ENCODE measurements at places on chromosomes 13 and 19. TPM values are rescaled to one million over a fixed set of nuclear protein-coding genes. Genes with fewer than 3 reads are reported as not detected.

RPL18 gene
- polyA plus RNA-seq: 1,161 TPM

- DNase-seq: no peak
Observed at GRCh38 chr19:18494267-18494607, 27.6 kb downstream of the ELL start.

GRCh38 chr13:31528758-31529157 is 210.6 kb upstream of the RXFP2 start:
- DNase-seq: no peak

MISP3 gene
- polyA plus RNA-seq: 3.7 TPM

DNA sequence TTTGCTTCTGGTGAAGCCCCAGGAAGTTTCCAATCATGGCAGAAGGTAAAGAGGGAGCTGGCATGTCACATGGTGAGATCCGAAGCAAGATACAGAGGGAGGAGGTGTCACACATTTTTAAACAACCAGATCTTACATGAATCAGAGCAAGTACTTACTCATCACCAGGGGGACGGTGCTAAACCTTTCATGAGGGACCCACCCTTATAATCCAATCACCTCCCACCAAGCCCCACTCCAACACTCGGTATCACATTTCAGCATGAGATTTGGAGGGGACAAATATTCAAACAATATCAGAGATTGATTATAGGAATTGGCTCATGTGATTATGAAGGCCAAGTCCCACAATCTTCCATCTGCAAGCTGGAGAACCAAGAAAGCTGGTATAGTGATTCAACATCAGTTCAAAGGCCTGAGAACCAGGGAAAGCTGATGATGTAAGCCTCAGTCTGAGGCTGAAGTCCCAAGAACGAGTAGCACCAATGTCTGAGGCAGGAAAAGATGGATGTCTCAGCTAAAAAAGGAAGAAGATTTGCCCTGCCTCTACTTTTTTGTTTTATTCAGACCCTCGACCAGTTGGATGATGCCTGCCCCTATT is 58.6 kb upstream of the WDFY2 start:
- no peak for DNase-seq

- no peak for DNase-seq
Observed at GRCh38 chr13:97214921-97215320, 7.2 kb upstream of the MBNL2 start.

GRCh38 chr13:101017123-101017872 is 342.7 kb upstream of the TMTC4 start:
- DNase-seq: no peak

FARSA gene
- 54.4 TPM for polyA plus RNA-seq

APLP1 gene
- 9.3 TPM for polyA plus RNA-seq
